ENCODE measurements at places on chromosomes 1 and 21.
A peak's percentile ranks its signal among the peaks of the same experiment; 100 is the strongest.

DNA sequence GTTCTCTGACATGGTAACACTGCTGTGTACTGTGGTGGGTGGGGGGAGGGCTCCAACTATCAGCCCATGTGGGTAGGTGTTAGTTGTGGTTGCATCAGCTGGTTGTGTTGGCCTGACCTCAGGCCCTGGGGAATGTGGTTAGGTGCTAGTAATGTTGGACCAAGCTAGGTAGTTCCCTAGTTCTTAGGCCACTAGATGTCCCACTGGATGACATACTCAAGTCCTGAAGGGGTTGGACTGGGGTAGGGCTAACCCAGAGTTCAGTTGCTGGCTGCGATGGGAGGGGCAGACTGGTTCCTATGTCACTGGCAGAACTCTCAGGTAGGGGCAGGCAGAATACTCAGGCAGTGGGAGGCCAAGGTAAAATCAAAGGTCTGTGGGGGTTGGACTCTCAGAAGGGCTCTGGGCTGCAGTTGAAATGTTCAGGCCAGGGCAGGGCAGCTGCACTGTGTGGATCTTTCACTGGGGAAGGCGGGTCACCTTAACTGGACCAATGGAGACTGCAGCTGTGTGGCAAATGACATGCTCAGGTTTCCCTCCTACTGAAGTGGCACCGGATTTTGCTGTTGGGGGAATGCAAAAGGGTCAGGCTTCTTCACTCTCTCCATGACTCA is 870.7 kb downstream of the LRRIQ3 start:
- no peak for DNase-seq

- DNase-seq, result peak; percentile 83
Observed at GRCh38 chr1:155139895-155140629, at the start of gene DPM3. TSS of gene DPM3 (minus strand) at chr1:155140531. CDS start at chr1:155140240, 291 bp downstream.

- no peak for DNase-seq
Observed at GRCh38 chr1:52651904-52652303, 18.9 kb downstream of the SHISAL2A start.

DNA sequence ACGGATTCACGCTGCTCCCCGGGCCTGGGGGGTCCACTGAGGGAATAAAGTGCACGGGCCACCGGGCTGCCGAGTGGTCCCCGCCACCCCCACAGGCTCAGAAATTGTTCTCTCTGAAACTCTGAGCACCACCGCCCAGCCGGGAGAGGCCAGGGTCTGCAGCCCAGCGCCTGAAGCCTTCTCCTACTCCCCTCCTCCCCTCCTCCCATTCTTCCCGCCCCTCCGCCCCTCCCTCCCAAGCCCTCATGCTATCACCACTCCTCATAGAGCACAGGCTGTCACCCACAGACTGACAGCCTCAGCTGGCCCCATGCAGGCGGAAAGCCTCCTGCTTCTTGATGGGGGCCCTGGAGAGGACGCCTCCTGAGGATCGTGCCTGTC is 707 bp upstream of the GPR153 start:
- no peak for DNase-seq

GRCh38 chr1:224448453-224449017 is 13.9 kb upstream of the WDR26 start:
- no peak for DNase-seq

GRCh38 chr1:20037877-20038276 is 32.1 kb upstream of the PLA2G5 start:
- DNase-seq, result no peak

GRCh38 chr1:209835782-209836298 is 8.1 kb downstream of the UTP25 start:
- DNase-seq, result no peak

- no peak for DNase-seq
Observed at GRCh38 chr1:11535761-11536572, 57.0 kb downstream of the DISP3 start.

- peak; percentile 6 for DNase-seq
Observed at GRCh38 chr1:66981679-66982078, 56.9 kb downstream of the MIER1 start.

All from activated T-helper 9 cell treated with anti-CD3 and anti-CD28 coated beads, Interleukin-2, amount 50 U/mL, for 16 hours (primary cell).